ENCODE measurements at places on chromosomes 4 and X. TPM values are rescaled to one million over a fixed set of nuclear protein-coding genes. Genes with fewer than 3 reads are reported as not detected.

TSC22D3 gene
- total RNA-seq: 2.2 TPM

HTR2C gene
- not detected for total RNA-seq

ATG4A gene
- 3.9 TPM for total RNA-seq

FAM133A gene
- not detected for total RNA-seq

SHOX gene
- not detected for total RNA-seq

TMEM47 gene
- 2.2 TPM for total RNA-seq

PAGE2 gene
- total RNA-seq: not detected

KLHL4 gene
- total RNA-seq: not detected

GAB3 gene
- total RNA-seq: not detected

CDS1 gene
- total RNA-seq: 18.1 TPM

GPC4 gene
- total RNA-seq: 1.2 TPM

FDCSP gene
- not detected for total RNA-seq

PIR gene
- total RNA-seq: 12.0 TPM

MAGEA10 gene
- not detected for total RNA-seq

GPM6B gene
- not detected for total RNA-seq

MND1 gene
- total RNA-seq: 21.8 TPM

DKK2 gene
- total RNA-seq: not detected

INTS6L gene
- 1.0 TPM for total RNA-seq

HPGD gene
- 85.5 TPM for total RNA-seq

VSIG4 gene
- not detected for total RNA-seq

TEX13D gene
- not detected for total RNA-seq

NWD2 gene
- total RNA-seq: not detected

MAGEA2B gene
- total RNA-seq: not detected

FOXP3 gene
- 0.88 TPM for total RNA-seq

RTL9 gene
- 0.26 TPM for total RNA-seq

ANXA3 gene
- total RNA-seq: 327 TPM

AR gene
- 0.86 TPM for total RNA-seq

GYPB gene
- total RNA-seq: not detected

SCFD2 gene
- 12.2 TPM for total RNA-seq

DSPP gene
- not detected for total RNA-seq

FAM9C gene
- total RNA-seq: not detected

ZCCHC18 gene
- 0.95 TPM for total RNA-seq

MAGEC2 gene
- total RNA-seq: not detected

SMS gene
- 164 TPM for total RNA-seq

KIAA1210 gene
- not detected for total RNA-seq

GPR119 gene
- not detected for total RNA-seq

NPY2R gene
- not detected for total RNA-seq

TSPAN6 gene
- total RNA-seq: 137 TPM

CLDN34 gene
- total RNA-seq: not detected

HERC5 gene
- 6.8 TPM for total RNA-seq

DIAPH2 gene
- 16.1 TPM for total RNA-seq

BTK gene
- not detected for total RNA-seq

FRMD7 gene
- not detected for total RNA-seq

MAMLD1 gene
- total RNA-seq: not detected

KLB gene
- 2.2 TPM for total RNA-seq

CSAG1 gene
- total RNA-seq: not detected

RP2 gene
- total RNA-seq: 32.7 TPM

TMPRSS11F gene
- total RNA-seq: not detected

MAOB gene
- 0.34 TPM for total RNA-seq

POF1B gene
- 28.6 TPM for total RNA-seq

EGFL6 gene
- total RNA-seq: 0.16 TPM

Measured in Caco-2 (cell line).